Metanephros (tissue), 2 donors: ENCODE measurements at places on chromosomes 7 and 10. TPM values are rescaled to one million over a fixed set of nuclear protein-coding genes. Genes with fewer than 3 reads are reported as not detected.

Gene TFPI2
- total RNA-seq, result 9.8 TPM

Gene CTAGE4
- total RNA-seq, result 5.3 TPM

Gene CDHR1
- total RNA-seq, result 0.23 TPM

Gene SLC25A40
- total RNA-seq, result 19.3 TPM

Gene COL26A1
- 21.9 TPM for total RNA-seq

Gene BTRC
- 18.3 TPM for total RNA-seq

Gene EPHA1
- total RNA-seq, result 11.1 TPM

Gene PNLIPRP2
- total RNA-seq, result not detected

Gene GSAP
- total RNA-seq, result 13.8 TPM

Gene ASB15
- total RNA-seq, result 4.4 TPM

Gene SFRP5
- total RNA-seq, result 0.58 TPM

Gene KLHDC10
- 44.6 TPM for total RNA-seq

Gene ASIC3
- total RNA-seq, result 0.76 TPM

Gene ADAM12
- 54.4 TPM for total RNA-seq

Gene ABCC2
- 9.1 TPM for total RNA-seq

Gene DTX2
- 14.0 TPM for total RNA-seq

Gene IRF5
- total RNA-seq, result 9.4 TPM

Gene NUTM2A
- total RNA-seq, result 2.7 TPM

Gene ACTR3C
- 23.4 TPM for total RNA-seq

Gene ARHGAP22
- 1.3 TPM for total RNA-seq

Gene RHBDD2
- 31.4 TPM for total RNA-seq

Gene ZNF488
- total RNA-seq, result 2.4 TPM

Gene TRUB1
- 32.1 TPM for total RNA-seq

Gene CYREN
- 43.5 TPM for total RNA-seq

Gene CNPY1
- total RNA-seq, result not detected

Gene ANKRD7
- total RNA-seq, result 2.5 TPM

Gene PDE6C
- total RNA-seq, result not detected

Gene SND1
- 112 TPM for total RNA-seq

Gene ANXA7
- 78.0 TPM for total RNA-seq

Gene ANKRD61
- not detected for total RNA-seq

Gene PTF1A
- total RNA-seq, result not detected

Gene CHRM2
- total RNA-seq, result 4.8 TPM

Gene PRR15
- total RNA-seq, result 10.8 TPM

Gene CPA1
- total RNA-seq, result 1.9 TPM

Gene CRTAC1
- 14.3 TPM for total RNA-seq

Gene GPR37
- 3.2 TPM for total RNA-seq

Gene TAS2R41
- not detected for total RNA-seq

Gene CCDC3
- 9.2 TPM for total RNA-seq

Gene ITIH2
- 0.58 TPM for total RNA-seq

Gene IFIT1B
- 3.0 TPM for total RNA-seq

Gene WNT2
- 0.47 TPM for total RNA-seq

Gene GIMAP2
- 10.0 TPM for total RNA-seq
